ENCODE measurements at places on chromosomes 16 and 17.

- DNase-seq, result no peak
Observed at GRCh38 chr16:87201052-87201451, 116.1 kb downstream of the C16orf95 start.

GRCh38 chr17:59828478-59828760, 64.3 kb downstream of the TUBD1 start:
- no peak for DNase-seq

DNA sequence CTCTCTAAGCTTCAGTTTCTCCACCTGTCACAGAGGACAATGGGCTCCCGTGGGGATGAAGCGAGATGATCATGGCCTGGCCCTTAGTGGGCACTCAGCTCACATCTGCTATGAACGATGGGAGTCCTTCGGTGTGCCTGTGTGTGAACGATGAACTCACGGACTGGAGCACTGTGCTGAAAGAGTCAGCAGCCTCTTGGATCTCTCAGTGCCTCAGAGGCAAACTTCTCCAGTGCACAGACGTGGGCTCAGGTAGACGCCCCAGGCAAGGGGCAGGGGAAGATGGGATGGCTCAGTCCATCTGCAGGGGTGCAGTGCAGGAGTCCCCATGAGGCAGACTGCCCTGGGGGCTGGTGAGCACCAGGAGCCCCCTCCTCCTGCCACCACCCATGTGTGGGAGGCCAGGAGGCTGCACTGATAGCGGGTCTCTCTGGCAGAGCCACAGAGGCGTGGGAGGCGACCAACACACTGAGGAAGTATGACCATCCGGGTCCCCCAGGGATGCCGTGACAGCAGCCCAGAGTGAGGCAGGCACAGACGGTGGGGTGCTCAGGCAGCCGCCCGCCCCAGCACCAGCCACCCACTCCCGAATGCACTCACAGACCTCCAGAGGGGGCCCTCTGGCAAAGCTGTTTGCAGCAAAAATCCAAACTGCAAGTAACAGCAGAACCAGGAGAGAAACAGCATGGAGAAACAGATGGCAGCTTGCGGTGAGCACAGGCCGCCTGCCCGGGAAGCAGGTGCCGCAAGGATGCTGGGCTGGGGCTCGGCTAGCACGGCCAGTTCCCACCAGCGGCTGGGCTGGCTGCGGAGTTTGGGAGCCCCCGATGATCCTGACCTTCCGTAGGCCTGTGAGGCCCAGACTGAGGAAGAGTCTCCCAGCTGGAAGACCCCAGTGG, 82.7 kb downstream of the RPH3AL start:
- no peak for DNase-seq

GRCh38 chr16:14110728-14111251, 39.7 kb downstream of the MRTFB start:
- DNase-seq, result no peak

DNA sequence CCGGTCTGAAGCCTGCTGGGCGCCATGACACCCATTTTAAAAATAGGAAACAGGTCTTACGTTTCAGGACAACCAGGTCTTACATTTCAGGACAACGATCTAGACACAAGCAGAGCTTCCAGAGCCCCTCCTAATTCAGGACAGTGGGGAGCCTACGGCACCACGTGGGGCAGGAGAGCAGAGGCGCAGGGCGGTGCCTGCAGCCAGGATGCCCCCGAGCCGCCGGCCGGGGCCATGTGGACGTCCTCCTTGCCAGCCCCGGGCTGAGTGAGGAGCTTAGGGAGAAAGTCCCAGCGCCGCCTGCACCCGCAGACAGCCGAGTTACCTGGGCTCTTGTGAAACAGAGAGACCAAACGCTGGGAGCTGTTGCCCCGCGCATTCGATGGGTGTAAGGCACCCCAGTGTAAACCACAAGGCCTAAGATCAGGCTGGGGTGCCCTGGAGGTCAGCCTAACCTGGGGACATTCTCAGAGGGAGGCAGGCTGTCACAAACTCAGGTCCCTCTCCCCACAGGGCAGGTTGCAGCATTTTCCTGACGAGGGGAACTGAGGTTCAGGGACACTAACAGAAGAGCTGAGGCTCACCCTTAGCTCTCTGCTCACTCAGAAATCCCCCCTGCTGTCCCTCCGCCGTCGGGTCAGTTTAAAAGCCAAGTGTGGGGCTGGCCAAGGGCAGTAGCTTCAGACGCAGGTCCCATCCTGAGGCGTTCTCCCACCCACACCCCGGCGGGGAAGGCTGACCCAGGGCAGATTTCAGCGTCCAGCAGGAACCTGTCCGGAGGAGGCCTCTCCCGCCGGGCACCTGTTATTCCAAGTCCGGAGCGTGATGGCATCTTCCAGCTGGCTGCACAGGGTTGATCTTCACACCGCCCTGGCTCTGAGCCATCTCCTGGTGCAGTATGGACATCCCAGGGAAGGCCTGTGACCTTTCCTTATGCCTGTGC, 1.8 kb upstream of the NOTUM start:
- no peak for DNase-seq

Measured in left renal pelvis (tissue), 4 donors.